Fibroblast of skin of left biceps (primary cell): ENCODE measurements at places on chromosomes 16 and 17.
A peak's percentile ranks its signal among the peaks of the same experiment; 100 is the strongest.

DNA sequence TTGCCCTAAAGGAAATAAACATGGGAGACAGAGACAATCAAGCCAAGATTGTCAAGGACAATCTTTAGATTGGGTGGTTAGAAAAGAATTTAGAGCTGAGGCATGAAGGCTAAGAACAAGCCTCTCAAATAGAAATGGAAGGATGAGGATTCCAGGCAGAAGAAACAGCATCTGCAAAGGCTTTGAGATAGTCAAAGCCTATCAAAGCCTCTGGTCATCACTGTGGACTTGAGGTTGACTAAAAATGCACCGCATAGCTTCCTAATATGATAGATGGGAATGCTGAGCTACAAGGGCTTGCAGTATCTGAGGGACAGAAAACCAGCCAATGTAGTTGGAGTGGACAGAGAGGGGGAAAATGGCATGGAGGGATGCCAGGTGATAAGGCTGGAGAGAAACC, 109.8 kb upstream of the FAM20A start:
- DNase-seq: no peak

DNA sequence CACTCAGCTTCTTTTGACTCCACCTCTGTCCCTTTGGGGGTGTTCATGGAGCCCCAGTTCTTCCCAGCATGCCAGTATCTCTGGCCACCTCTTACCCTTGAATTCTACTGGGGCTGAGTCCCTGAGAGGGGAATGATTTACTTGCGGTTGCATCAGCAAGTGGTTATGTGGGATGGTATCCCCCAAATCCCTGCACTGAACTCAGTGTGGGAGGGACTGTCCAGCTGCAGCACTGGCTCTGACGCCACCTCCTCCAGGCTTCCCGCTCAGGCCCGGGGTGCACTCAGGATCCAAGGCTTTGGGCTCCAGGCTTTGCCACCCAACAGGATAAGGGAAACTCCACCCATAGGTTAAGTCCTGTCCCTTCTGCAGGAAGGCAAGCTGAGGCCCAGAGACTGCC, 21.1 kb upstream of the BRD7 start:
- no peak for DNase-seq

GRCh38 chr16:86222965-86223551, 287.3 kb upstream of the FOXF1 start:
- DNase-seq: peak; percentile 84

DNA sequence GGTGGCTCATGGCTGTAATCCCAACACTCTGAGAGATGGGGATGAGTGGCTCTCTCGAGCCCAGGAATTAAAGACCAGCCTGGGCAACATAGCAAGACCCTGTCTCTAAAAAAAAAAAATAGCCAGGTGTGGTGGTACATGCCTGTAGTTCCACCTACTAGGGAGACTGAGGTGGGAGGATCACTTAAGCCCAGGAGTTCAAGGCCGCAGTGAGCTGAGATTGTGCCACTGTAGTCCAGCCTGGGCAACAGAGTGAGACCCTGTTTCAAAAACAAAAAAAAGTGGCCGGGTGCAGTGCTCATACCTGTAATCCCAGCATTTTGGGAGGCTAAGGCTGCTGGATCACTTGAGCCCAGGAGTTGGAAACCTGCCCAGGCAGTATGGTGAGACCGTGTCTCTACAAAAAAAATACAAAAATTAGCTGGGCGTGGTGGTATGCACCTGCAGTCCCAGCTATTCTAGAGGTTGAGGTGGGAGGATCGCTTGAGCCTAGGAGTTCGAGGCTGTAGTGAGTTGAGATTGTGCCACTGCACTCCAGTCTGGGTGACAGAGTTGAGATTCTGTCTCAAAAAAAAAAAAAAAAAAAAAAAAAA, 3.0 kb downstream of the C16orf54 start:
- DNase-seq: no peak

DNA sequence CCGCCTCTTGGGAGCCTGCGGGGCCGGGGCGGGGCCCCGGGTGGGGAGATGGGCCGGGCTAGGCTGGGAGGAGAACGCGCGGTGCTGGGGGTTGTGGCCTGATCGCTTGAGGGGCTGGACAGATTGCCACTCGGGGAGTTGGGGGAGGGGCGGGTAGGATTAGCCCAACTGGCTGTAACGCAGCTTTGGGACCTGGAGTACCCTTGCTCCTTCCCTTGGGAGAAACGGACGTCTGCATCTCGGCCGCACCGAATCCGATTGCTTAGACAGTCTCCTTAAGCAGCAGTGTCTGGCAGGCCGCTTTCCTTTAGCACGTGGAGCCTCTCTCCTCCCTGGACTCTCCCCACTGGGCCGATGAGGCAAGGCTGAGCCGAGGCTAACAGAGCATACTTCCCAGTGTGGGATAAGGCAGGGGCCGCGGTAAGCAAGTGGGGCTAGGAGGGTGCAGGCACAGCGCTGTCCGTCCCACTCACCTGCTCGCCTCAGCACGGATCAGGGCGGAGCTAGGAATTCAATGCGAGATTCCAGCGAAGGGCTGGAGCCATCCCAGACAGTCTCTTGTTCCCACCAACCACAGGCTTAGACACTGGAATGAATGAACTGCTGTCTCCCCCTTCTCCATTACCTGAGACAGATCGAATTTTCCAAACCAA, 540 bp upstream of the ACLY start:
- DNase-seq: no peak

DNA sequence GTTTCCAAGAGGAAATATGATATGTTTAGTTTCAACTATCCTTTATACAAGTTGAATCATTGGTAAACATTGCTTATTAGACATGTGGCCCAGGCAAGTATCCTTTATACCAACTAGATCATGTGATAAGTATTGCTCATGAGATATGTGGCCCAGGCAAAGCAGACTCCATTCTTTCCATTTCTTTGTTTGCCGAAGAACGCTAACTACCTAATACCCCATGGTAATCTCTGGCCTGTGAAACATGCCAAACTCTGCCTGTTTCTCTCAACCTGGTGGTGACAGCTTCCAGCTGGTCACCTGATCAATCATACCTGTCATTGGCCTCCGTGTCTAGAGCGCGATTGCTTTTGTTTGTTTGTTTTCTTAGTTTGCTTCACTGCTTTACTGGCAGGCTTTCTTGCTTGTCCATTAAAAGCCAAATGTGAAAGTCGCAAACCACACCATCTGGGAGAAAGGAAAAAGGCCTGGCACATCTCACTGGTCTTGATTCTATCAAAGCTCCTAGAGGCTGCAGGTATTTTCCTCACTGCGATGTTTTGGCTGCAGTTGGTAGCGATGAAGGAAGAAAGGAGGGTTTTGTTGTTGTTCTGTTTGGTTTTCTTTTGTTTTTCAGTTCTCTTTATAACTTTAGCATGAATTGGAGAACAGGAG, 686.2 kb downstream of the KCNJ2 start:
- no peak for DNase-seq
